Hematopoietic multipotent progenitor cell (in vitro differentiated cells): ENCODE measurements at places on chromosomes 2 and 18. TPM values are rescaled to one million over a fixed set of nuclear protein-coding genes. Genes with fewer than 3 reads are reported as not detected.

DNA sequence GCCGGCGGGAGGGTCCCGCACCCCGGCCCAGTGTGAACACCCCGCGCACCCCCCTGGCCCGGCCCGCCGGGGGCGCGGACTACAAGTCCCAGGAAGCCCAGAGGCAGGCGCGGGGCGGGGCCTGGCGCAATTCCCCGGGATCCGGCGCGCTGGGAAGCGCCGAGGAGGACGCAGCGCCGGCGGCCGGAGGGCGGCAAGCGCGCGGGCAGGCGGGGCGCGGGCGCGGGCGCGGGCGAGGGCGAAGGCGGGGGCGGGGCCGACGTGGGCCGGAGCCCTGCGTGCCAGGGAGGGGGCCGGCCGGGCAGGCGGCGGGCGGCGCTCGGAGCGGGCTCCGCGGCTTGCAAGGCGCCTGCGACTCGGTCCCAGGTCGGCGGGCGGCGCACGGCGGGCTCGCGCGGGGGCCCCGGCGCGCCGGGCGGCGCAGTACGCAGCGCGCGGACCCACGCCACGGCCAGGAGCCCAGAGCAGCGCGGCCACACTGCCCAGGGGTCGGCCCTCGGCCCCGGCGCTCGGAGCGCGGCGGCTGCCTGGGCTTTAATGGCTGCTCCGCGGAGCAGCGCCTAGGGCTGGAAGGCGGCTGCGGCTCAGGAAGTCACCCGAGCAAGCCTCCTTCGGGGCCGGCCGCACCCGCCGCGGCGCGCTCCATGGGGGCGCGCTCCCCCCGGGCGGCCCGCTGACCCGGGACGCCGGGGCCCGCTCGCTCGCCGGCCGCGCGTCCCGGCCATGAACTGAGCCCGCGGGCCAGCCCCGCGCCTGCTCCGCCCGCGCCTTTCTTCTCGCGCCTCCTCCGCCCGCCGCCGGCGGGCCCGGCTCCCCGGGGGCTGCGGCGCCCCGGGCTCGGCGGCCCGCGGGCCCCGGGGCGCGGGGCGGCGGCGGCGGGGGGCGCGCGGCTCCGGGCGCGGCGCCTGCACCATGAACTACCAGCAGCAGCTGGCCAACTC lies at the start of gene AGAP1:
Gene AGAP1, plus strand, starts transcription at position 269 of the 941 bp plus-strand sequence.
- no peak for DNase-seq

DNA sequence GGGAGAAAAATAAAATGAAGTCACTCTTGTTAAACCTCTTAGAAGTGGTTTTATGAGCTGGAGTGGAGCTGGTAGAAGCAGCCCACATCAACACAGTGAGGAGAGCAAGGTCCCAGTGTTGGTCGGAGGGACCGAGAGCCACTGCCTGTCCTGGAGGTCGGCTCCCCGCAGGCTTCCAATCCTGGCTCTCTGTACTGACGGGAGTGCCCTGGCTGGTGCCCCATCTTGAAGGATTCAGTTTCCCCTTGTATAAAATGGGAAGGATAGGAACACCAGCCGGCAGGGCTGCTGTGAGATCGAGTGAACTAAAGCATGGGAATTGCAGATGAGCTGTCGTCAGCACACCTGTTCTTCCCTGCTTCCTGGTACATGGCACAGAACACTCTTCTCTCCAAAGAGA lies 104.3 kb upstream of the ID2 start:
- no peak for DNase-seq

DNA sequence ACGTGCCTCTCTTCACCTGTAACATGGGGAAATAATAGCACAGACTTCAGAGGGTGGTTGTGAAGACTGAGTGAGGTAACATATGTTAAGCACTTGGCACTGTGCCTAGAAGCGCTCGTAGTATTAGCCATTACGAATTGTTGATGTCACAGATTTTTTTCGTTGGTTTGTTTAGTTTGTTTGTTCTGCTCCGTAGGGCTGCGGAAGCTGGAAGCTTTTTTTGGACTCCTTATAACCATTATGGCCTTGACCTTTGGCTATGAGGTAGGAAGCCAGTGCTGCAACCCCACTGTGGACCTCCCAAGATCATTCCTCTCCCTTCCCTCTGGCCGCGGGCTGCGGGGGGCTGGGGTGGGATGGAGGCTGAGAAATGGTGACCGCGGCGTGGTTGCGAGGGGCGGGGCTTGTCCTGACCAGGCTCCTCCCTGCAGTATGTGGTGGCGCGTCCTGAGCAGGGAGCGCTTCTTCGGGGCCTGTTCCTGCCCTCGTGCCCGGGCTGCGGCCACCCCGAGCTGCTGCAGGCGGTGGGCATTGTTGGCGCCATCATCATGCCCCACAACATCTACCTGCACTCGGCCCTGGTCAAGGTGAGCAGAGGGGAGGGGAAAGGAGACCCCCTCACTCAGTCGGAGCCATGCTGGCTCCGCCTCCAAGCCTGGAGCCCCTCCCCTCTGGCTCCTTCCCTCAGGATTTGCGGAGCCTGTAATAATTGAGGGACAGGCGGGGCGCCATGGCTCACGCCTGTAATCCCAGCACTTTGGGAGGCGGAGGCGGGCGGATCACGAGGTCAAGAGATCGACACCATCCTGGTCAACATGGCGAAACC lies 5.5 kb downstream of the SLC11A1 start:
- DNase-seq = no peak

GRCh38 chr2:191247381-191248057 lies 2.3 kb downstream of the MYO1B start:
- DNase-seq = no peak

GRCh38 chr18:55605733-55606338 lies 17.8 kb upstream of the TCF4 start:
- DNase-seq = no peak

DNA sequence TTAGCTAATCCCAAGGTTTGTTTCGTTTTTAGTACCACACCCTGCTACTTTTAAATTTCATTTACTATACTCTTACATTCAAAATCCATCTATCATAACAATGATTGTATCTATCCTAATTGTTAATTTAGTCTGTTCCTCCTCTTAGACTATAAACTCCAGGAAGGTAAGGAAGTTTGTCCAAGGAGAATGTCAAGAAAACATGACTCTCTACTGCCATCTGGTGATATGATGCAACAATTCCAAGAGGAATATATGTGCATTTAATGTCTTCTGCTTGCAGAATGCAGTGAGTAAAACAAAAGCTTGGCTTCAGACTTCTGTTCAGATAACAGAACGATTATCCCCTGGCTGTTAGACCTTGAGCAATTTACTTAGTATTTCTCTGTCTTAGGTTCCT lies 1267.1 kb downstream of the LRP1B start:
- peak; percentile 45 for DNase-seq

DNA sequence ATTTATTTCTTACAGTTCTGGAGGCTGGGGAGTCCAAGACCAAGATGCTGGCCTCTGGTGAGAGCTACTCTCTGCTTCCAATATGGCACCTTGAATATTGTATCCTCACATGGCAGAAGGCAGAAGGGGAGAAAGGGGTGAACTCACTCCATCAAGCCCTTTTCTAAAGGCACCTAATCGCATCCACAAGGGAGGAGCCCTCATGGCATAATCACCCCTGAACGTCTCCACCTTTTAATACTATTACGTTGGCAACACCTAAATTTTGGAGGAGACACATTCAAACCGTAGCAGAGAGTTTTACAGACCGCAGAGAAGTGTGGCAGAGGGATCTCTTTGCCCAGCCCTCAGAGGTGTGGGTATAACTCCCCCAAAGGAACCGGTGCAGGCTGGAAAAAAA lies 142.6 kb upstream of the BCL2L11 start:
- no peak for DNase-seq

- DNase-seq = no peak
Observed at GRCh38 chr18:58269931-58270330, 225.9 kb downstream of the NEDD4L start.

BOK gene
- under 0.01 TPM for total RNA-seq

CIAO1 gene
- 156 TPM for total RNA-seq

SLC5A7 gene
- not detected for total RNA-seq
